ENCODE measurements at places on chromosomes 5 and 9. TPM values are rescaled to one million over a fixed set of nuclear protein-coding genes. Genes with fewer than 3 reads are reported as not detected.

Gene EIF4EBP3
- polyA plus RNA-seq, result 10.4 TPM

Gene NIPAL4
- 0.22 TPM for polyA plus RNA-seq

GRCh38 chr9:115444959-115445358 lies 327.0 kb upstream of the TNC start:
- peak; percentile 77 for DNase-seq

GRCh38 chr5:149317281-149318048 lies 27.8 kb upstream of the GRPEL2 start:
- DNase-seq, result no peak

Gene SLC36A3
- polyA plus RNA-seq, result not detected

Gene ST8SIA4
- 5.0 TPM for polyA plus RNA-seq

- DNase-seq, result no peak
Measured at GRCh38 chr5:59301727-59302126, 591.8 kb downstream of the PDE4D start.

- no peak for DNase-seq
Measured at GRCh38 chr9:37943345-37944265, 39.7 kb upstream of the SLC25A51 start.

GRCh38 chr9:347667-348292 lies 133.1 kb downstream of the DOCK8 start:
- DNase-seq, result peak; percentile 15

DNA sequence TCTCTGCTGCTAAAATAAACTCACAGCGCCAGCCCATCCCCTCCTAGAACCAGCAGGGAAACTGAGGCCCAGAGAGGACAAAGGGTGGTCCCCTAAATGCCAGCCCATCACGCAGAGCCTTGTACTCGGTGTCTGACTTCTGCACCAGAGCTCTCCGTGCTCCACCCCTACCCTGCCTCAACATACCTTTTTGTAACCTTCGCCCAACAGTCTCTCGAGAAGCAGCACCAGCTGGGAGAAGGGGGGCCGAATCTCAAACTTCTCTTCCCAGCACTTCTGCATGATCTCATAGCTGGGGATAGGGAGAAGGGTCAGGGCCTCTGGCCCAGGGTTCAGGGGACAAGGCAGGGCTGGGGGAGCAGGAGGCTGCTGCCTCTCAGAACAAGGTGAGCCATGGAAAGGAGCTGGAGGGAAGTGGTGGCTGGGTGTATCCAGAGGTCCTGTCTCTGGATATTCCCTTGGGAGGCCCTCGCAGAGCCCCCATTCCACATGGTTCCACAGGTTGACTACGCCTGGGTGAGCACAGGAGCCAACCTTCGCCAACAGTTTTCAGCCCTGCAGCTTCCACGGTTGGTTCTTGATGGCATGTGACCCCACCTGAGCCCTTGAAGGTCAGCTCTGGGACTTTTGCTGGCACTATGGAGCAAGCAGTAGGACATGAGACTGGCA lies 32.3 kb upstream of the CSF1R start:
- DNase-seq, result no peak

DNA sequence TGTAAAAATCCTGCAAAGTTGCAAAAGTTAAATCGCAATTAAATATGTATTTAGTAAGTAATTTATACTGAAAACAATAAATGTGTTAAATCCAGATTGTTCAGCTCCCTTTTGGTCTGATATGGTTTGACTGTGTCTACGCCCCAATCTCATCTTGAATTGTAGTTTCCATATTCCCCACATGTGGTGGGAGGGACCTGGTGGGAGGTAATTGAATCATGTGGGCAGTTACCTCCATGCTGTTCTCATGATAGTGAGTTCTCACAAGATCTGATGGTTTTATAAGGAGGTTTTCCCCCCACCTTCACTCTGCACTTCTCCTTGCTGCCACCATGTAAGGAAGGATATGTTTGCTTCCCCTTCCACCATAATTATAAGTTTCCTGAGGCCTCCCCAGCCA lies 140.0 kb downstream of the CDH6 start:
- no peak for DNase-seq

DNA sequence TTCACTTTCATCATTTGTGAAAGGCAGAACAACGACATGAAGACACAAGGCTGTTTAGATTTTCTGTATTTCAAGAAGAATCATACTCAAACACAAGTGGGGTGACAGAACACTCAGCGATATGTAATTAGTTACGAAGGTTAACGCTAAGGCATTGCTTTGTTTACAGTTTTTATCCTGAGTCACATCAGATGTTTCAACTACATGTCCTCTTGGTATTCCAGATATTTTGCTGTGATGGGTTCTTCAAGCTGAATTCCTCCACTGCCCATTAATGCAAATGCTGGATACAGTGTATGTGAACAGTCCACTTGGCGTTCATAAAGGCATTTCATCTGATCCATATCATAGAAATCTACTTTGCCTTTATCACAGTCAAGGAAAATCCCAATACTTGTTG lies 43.4 kb downstream of the TRIM36 start:
- DNase-seq, result no peak

DNA sequence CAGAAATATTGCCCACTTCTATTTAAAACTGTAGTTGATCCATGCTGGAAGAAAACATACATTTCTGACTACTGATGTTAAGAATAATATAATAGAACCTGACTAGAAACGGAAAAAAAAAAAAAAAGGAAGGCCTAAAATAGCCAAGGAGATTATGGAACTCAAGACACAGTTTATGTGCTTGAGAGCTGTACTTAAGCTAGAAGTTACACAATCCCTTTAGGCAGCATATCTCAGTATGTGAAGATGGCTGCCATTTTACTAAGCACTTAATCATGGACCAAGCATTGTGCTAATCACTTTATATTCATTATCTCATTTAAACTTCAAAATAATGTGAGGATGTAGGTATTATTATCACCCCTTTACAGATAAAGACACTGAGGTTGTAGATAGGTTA lies 73.0 kb upstream of the NR4A3 start:
- no peak for DNase-seq

- no peak for DNase-seq
Measured at GRCh38 chr5:2685651-2686272, 65.7 kb downstream of the IRX2 start.

DNA sequence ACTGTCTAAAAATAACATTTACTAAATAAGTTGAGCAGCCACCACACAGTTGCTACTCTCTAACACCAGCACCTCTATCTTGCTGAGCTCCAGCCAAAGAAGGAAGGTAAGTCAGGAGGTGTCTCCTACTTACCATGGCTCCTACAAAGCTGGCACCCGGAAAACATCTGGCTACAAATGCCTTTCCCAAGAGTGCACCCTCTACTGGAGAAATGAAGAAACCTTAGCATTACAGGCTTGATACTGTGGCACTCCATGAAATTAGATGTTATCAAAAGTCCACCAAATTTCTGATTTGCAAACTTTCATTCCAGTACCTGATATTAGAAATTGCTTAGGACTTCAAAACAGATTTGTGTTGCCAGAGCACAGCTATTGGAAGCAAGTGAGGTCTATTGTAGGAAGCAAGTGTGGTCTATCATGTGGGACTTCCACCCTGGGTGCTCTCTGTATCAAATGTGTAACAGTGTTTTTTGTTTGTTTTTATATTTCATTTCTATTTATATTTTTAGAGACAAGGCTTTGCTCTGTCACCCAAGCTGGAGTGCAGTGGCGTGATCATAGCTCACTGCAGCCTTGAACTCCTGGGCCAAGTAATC lies 25.7 kb upstream of the RFK start:
- no peak for DNase-seq

DNA sequence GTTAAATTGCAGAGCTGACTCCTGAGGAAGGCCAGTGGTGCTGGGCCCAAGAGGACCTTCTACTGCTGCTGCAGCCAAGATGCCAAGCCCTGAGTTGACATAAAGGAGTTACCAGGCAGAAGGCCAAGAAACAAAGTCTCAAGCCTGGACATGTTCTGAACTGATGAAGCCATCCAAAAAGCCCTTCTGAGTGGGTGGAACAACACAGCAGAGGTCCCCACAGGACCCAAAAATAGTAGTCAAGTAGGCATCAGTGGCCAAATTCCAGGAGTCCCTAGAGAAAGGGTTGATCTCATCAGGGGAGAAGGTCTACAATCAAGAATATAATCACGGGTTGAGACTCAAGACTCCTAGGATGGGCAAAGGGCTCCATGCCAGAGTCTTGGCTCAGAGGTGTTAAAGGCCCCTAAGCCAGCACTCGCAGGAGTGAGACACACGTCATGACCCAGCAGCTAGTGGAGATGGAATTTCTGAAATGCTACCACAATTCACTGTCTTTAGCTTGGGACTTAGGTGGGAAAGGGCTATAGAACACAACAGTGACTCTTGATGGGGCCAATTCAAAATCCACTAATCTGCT lies 119.7 kb downstream of the FANCC start:
- DNase-seq, result no peak

Gene RMI1
- polyA plus RNA-seq, result 22.9 TPM

- DNase-seq, result no peak
Measured at GRCh38 chr9:114375386-114376175, 12.2 kb downstream of the AKNA start.

Gene ENTREP1
- polyA plus RNA-seq, result 2.9 TPM

- DNase-seq, result no peak
Measured at GRCh38 chr9:98339987-98340800, 84.7 kb upstream of the TBC1D2 start.

- no peak for DNase-seq
Measured at GRCh38 chr5:17257705-17258273, 40.4 kb downstream of the BASP1 start.

DNA sequence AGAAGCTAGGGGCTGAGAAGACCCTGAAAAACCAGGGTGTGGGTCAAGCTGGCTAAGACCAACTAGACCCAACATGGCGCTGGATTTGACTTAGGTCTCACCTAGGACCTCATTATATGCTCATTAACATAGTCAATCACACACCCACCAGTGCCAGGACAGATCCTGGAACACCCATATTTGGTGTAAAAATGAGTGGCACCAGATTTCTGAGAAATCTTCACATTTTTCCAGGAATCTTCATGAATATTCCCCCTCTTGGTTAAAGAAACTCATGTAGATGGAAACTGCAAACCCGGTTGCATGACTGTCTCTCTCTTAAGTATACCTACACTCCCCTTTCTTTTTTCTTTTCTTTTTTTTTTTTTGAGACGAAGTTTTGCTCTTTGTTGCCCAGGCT lies 17.9 kb upstream of the RAB14 start:
- no peak for DNase-seq

DNA sequence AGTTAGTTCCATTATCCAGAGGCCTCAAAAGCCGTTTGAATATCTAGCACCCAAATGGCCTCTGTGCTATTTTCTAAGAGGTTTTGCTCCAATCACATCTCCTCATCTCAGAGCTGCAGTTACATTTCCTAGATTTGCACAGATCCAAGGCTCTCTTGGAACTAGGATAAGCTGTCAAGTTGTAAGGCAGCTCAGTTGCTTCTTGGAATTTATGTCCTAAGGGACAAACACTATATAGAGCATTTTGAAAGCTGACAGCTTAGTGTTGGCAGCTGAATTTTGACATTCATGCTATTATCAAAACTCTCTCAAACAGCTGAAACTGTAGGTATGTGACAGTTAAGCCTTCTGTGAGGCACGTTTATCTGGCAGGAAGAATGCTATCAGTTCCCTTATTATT lies 97.0 kb downstream of the MACIR start:
- no peak for DNase-seq

- DNase-seq, result no peak
Measured at GRCh38 chr5:95966005-95966404, 4.4 kb upstream of the ELL2 start.

DNA sequence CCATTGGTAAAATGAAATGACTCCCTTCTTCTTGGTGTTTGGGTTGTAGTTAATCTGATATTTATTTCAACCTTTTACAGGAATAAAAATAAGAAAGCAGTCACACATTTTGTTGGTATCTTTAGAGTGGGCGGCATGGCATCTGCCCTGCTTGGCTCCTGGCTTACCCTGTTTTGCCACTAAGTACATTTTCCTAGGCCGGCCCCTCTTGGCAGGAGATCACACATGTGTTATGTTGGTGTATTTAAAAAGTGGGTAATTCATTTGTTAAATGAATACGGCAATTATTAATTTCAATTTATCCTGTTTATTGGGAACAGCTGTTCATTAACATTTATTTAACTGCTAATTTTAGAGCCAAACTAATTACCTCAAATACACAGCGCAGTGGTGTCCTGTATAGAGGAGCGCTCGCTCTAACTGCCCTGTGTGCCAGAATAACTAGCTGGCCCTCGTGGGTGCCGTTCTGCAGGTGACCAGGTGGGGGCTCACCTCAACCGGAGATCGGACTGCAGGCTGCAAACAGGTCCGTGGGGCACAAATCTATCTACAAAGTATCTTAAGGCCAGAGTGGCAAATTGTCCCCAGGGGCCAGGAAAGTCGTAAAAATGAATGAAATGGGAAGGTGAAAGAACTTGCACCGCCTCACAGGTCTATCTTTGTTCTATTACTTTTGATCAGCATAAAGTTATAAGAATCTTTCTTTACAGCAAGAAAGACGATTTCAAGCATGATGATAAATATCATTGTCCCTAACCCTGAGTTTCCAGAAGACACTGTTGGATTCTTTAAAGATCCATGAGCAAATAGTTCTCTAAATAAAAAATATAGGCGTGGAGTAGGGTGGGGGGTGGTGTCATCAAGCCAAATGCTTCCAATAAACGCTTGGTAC lies 26.2 kb upstream of the GPR151 start:
- DNase-seq, result peak; percentile 44

DNA sequence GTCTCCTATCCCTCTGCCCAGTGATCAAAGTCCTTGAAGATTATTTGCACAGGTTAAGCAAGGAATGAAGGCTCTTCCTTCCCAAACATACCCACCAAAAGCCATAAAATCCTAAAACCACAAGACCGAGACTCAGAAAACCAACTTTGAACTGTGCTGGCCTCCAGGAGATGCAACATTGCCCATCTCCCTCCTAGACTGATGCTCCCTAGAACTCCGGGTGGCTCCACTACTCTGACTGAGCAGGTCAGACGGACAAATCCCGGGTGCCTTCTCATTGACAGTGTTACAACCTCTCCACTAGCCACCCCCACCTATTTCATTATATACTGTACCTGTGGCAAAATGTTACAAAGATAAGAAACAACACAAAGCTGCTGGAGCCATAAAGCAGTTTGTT lies 110.1 kb downstream of the FANCC start:
- no peak for DNase-seq

Gene NTNG2
- 0.25 TPM for polyA plus RNA-seq

GRCh38 chr9:80491086-80491696 lies 919.4 kb downstream of the TLE4 start:
- DNase-seq, result no peak

Gene INVS
- polyA plus RNA-seq, result 15.9 TPM

Gene SLC6A3
- polyA plus RNA-seq, result 0.64 TPM

DNA sequence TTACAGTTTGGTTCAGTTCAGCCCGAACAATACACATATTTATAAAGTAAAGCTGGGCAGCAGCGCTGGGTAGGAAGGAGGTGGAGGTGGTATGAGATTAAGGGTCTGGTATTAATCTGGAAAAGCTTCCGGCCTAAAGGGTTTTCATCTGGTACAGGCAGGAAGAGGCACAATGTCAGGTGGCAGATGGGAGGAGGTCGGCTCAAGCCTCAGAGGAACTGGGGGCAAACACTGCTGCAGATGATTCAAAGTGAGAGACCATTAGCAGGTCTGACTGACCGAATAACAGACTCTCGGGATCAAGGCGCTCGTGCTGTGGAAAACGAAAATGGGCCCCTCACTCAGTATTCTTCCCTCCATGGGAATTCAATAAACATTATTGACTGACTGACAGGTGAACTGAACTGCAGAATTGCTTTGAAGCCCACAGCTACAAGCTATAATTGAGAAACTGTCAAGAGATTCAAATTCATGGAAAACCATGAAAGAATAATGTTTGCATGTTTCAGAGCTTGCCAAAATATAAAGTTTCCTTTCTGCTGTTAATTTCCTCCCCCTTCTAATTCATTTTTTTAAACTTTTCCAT lies 75.3 kb downstream of the TMEM167A start:
- DNase-seq, result no peak

Measured in right renal pelvis (tissue), 4 donors.